GM12892 (cell line): ENCODE measurements at places on chromosomes 16 and 17.
A peak's percentile ranks its signal among the peaks of the same experiment; 100 is the strongest.

- peak; percentile 14 for DNase-seq
Observed at GRCh38 chr17:80422981-80423380, 8.0 kb downstream of the ENDOV start.

- no peak for DNase-seq
Observed at GRCh38 chr16:28188085-28188916, 23.5 kb downstream of the XPO6 start.

DNA sequence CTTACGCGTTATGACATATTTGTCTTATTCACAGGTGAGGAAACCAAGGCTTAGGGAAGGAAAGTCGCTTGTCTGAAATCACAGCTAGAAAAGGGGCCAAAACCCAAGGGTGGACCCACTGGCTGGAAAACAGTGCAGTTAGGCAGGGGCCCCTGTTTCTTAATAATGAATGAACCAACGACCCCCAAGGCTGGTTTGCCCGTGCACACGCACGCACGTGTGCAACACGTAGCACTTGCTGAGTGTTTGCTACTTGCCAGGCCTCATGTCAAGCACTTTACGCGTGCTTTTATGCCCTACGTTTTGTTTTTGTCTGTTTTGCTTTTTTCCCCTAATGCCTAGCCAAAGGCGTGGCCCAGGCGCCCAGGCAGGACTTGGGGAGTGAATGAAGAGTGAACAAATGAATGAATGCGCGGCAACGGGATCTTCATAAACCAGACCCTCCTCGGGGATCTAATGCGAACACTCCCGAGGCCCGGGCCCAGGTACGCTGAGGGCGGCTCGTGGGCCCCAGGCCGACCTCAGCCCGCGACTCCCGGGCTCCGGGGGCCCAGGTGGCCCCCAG lies 571 bp upstream of the USP10 start:
- DNase-seq: no peak

- no peak for DNase-seq
Observed at GRCh38 chr17:53719229-53719628, 103.5 kb upstream of the KIF2B start.

DNA sequence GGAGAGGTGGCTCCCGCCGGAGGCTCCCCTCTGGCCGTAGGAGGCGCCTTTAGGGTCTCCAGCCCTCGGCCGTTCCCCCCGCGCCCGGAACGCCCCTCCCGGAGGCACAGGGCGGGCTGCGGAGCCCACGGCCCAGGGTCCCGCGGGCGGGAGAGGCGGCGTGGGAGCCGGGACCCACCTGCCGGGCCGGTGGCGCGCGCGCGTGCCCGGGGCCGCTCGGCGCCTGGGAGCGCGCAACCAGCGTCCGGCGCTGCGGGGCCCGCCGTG lies at the start of gene MIF4GD:
TSS of gene MIF4GD (minus strand) at position 266 of the 267 bp plus-strand sequence. CDS start 1,036 bp downstream, outside the sequence.
- DNase-seq: no peak

- no peak for DNase-seq
Observed at GRCh38 chr17:57892820-57893595, 43.2 kb upstream of the MRPS23 start.

DNA sequence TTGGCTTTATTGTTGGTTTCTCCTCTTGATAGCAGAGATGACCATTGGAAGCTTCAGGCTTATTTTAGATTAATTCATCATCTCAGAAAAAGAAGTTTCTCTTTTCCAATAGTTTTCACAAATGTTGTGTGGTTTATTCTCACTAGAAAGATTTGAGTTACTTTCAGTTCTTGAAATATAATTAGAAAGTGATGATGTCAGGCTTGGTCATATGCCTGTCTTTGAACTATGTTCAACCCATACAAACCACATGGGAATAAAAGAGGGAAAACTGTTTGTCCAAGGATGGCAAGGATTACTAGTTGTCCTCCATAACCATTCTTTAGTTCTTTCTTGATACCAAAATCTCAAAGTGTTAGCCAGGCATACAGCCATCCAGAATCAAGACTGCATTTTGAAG lies 3.7 kb upstream of the HS3ST2 start:
- DNase-seq: no peak

DNA sequence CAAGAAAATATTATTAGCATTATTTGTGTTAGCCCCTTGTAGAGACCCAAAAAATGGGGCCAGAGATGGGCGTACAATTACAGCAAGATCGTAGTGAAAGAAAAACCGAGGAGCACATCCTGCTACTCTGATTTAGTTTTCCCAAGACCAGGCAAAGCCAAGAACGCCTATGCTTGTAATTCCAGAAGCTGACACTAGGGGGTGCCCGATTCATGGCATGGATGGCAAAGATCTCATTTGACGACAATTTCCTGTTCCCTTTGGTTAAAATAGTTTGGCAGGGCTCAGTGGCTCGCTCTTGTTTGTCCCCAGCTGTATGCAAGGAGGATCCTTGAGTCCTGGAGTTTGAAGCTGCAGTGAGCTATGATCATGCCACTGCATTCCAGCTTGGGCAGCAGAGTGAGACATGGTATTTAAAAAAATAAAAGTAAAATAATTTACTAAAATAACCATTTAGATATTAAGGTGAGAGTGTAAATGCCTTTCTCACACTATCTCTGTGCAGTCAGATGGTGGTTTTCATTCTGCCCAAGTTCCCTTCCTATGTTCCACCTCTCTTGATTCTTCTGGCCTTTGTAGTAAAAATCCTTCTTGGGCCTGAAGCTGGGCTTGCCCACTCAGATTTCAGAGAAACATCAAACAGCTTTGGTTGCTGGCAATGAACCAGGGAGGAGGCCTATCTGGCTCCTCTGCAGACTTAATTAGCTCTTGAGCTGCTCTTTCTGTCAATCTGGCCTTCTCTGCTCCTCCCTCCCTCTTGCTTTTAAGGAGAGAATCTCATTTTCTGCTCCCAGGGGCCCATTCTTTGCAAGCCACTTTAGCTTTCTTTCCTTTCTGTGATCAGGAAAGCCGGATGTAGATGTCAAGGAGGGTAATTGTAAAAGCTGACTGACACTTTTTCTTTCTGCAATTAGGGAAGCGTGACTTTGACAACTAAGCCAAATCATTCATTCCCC lies 31.2 kb downstream of the TMEM238L start:
- no peak for DNase-seq

GRCh38 chr16:11613381-11614303 lies 26.9 kb upstream of the LITAF start:
- DNase-seq: no peak

DNA sequence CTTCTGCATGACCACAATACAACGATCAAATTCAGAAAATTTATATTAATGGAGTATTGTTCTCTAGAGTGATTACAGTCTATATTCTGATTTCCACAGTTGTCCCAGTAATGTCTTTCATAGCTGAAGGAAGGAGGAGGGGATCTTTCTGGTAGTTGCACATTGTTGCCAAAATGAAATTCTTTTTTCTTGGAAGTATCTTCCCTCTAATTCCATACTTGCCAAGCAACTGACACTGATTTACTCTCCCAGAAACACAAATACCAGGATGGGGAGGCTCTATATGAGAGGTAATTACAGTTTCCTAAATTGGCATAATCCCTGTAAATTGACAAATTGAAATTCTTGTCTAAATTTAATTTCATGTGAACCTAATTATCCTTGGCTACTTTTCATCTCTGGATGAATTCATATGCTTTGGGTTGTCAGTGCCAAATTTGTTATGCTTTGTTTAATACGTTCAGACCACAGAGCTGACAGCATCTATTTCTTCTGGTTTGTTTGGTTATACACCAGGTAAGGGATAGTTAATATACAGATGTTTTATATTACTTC lies 30.0 kb downstream of the NOL11 start:
- DNase-seq: no peak

DNA sequence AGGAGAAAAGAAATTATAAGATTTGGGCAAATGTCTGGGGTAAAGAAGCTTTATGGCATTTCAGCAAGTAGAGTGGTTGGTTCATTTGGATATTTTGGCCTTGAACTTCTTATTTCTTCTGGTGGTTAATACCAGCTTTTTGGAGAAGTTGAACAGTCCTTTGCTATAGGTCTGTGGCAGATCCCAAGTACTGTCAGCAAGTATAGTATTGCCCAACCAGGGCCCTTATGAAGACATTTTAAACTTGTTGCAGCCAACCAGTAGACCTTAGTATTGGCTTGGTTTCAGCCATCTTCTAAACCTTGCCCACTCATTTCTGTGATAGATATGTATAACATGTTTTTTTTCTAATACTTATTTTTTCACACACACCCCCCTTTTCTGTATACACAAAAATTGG lies 2.2 kb downstream of the SP2 start:
- no peak for DNase-seq
